ENCODE measurements at places on chromosomes 2 and 18.

- DNase-seq: no peak
These were observed 16.2 kb downstream of the ATF2 start for GRCh38 chr2:175151791-175152190.

DNA sequence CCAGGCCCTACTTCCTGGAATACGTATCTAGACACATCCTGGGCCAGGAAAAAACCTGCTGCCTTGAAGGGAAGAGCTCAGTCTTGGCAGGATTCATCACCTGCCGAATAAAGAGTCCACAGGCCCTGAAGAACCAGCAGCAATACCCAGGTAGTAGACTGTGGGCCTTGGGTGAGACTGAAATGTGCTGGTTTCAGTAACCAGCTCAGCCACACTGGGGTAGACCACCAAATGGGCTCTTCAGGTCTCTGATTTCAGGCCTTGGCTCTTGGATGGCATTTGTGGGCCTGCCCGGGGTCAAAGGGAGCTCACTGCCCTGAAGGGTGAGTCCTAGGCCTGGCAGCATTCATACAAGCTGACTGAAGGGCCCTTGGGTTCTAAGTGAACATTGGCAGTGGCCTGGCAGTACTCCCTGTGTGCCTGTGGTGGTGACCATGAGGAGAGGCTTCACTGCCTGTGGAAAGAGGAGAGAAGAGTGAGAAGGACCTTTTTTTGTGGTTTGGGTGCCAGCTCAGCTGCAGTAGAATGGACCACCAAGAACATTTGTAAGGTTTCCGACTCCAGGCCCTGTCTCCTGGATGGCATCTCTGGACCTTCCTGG lies 175.1 kb downstream of the ANKRD30B start:
- no peak for DNase-seq

DNA sequence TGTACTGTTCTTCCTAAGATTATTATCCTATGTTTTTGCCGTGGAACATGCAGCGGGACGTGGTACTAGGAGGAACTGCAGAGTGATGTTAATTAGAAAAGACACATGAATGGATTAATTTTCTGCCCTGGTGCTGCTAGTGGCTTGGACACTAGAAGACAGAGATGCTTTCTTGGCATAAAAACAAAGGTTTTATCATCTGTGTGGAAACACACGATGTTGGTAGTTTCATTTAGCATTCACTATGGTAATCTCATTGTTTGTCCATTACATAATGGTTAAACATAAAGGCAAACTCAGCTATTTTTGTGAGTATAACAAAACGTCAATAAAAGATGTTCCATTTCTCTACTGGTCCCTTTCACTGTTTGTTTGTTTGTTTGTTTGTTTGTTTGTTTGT lies 22.8 kb downstream of the COL6A3 start:
- DNase-seq: no peak

GRCh38 chr2:135745545-135745944 lies 3.9 kb downstream of the UBXN4 start:
- no peak for DNase-seq

DNA sequence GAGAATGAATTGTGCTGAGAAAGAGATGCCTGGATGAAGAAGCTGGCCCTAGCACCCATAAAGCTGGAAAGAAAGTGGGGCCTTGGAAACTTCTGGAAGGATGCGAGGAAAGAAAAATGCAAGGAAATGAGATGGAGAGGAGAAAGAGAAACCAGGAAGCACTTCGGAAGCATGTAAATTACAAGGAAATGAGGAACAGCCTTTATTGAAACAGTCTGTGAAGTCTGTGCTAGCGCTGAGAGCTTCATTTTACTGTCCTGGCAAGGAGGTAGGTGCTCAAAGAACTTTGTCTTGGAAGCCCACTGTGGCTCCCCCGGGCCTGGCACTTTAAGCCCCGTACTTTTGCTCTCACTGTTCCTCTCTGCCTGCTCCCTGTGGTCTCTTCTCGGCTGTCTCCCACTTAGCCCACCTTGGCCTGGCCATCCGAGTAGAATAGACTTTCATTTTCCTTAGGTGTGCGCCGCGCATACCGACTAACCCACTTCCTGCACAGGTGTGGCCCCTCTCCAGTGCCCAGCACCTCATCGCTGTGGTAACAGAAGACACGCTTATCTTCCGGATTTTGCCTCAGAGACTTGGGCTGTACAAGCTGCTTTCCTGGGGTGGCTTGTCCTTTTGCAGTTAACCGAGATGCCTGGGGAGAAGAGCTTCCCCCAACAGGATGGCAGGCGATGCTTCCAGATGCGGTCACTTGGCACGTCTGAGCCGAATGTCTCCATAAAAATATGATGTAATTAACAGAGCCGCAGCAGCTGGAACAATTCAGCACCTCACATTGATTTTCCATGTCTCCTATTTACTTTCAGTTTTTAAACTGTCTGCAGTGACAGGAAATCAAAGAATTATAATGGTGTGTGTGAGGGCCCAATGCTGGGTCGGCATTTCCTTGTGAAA lies 199.6 kb downstream of the HRH4 start:
- peak; percentile 66 for DNase-seq

DNA sequence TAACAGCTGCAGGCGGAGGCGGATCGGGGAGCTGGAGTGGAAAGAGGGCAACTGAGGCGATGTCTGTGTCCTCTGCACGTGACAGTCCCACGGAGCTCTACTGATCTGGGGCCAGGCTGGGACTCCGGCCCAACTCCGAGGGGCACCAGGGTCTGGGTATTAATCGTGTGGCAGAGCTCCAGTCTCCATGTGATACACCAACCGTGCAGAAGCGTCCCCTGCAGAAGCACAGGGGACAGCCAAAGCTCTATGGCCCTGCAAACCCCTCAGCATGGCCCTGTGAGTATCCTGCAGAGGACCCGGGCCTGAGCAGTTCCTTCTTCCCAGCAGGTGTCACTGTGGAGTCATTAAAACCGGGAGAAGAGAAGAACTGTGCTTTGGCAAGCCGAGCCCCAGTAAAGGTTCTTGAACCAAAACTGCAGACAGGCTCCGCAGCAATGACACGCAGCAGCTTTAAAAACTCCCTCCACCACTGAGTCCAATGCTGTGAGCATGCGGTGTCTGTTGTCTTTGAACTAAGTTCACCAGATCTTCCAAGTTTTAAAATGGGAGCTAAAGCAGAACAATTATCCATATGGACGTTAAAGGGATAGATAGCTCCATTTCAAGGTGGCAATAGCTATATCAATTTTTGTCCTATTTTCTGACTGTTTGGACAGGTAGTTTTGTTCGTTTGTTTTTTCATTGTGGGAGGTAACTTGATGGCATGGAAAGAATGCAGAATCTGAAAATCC lies 79.4 kb downstream of the TMEM182 start:
- DNase-seq: peak; percentile 34

DNA sequence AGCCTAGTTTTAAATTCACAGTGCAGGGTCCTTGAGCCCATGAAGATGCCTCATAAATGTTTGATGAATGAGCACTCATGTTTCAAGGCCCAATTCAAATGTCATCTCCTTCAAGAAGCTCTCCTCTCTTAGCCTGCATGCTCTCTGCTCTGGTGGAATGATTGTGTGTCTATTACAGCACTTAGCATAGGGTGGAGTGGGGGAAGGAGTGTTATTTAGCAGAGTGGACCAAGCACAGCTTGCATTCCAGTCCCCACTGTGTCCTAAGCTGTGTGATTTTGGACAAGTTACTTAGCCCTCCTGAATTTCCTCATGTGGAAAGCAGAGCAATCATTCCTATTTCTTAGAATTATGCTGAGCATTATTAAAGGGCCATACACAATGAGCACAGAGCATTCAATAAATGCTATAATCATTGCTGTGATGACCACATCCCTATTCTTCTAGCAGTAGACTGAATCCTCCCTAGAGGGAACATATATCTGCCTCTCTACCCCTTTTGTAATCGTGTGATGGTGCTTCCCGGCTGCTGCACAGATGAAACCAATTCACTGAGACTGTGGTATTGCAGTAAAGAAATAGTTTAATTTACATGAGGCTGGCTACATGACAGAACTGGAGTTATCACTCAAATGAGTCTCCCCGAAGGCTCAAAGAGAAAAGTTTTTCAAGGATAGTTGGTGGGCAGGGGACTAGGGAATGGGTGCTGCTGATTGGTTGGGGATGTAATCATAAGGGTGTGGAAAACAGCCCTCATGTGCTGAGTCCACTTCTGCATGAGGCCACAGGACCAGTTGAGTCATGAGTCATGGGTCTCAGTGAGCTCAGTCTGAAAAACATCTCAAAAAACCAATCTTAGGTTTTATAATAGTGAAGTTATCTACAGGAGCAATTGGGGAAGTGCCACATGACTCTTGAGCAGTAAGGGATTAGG lies 173.4 kb upstream of the NDUFV2 start:
- no peak for DNase-seq

DNA sequence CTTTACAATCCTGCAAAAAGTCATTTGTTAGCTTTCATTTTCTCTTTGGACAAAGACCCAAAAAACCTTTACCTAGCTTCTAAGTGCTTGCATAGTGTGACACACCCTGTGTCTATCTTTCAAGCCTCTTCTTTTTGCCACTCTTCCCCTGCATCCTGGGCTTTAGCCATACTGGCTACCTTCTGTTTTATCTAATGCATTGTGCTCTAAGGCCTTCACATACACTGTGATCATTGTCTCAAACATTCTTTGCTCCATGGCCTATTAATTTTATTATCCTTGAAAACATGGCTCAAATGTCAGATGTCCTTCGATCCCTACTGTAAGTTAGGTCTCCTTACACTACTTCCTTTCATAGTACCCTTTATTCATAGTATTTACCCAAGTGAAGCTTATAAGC lies 84.4 kb downstream of the PIK3C3 start:
- DNase-seq: no peak

GRCh38 chr2:230053753-230054478 lies 14.8 kb downstream of the SLC16A14 start:
- DNase-seq: no peak

- no peak for DNase-seq
These were observed 4.0 kb upstream of the RMC1 start for GRCh38 chr18:23499291-23499781.

DNA sequence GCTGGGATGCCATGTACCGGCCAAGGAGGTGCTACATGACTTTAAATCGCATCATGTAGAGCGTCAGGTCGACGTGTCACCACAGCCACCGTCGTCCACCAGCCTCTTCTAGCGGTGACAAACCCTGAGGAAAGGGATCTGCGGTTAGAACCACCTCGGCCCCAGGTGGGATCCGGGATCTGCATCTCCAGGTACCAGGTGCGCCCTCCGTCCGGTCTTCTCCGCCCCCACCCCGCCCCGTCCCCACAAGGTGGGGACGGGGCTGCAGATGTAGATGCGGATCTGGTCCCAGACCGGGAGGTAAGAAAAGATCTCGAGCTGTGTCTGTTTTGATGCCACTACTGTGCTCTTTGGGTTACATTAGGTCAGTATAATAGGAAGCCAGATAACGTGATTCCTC lies 38.4 kb downstream of the C1D start:
- DNase-seq: no peak

- no peak for DNase-seq
These were observed 287.0 kb downstream of the NDUFA10 start for GRCh38 chr2:239738159-239738558.

- no peak for DNase-seq
These were observed 49.3 kb upstream of the LAPTM4A start for GRCh38 chr2:20100711-20101110.

DNA sequence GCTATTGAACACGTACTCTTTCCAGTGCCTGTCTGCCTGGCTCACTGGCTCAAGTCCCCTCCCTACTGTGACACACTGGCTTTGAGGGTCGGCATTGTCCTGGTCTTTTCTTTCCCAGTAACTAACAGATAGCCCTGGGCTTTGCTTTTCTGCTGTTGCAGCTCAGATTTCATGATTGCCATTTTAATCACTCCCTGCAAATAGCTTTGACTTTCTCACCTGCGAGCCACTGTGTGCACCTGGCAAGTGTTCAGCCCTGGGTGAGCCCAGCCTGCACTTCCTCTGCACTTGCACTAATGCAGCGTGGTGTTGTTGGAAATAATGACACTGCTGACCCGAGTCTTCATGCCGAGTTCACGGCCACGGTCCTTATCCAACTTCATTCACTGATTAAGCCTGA lies 52.9 kb downstream of the DCDC2C start:
- DNase-seq: no peak

DNA sequence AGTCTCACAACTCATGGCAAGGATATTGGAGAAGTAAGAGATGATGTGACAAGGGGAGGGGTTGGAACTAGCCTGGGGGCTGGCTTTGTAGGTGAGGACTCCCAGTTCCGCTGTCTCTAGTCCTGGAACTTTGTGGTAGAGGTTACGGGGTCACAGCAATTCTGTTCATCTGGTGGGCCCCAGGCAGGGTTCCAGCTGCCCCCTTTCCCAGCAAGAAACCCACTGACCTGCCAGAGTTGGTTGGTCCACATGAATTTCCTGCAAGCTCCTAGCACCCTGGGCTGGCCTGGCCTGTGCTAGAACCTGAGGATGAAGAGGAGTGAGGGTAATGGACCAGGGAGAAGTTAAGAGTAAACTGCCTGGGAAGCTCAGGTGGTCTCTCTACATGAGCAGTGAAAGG lies 41.3 kb downstream of the PSD4 start:
- DNase-seq: no peak

- DNase-seq: no peak
These were observed 3.4 kb downstream of the SERPINB2 start for GRCh38 chr18:63890950-63891304.

- no peak for DNase-seq
These were observed 407.5 kb upstream of the FIGN start for GRCh38 chr2:164143183-164143930.

DNA sequence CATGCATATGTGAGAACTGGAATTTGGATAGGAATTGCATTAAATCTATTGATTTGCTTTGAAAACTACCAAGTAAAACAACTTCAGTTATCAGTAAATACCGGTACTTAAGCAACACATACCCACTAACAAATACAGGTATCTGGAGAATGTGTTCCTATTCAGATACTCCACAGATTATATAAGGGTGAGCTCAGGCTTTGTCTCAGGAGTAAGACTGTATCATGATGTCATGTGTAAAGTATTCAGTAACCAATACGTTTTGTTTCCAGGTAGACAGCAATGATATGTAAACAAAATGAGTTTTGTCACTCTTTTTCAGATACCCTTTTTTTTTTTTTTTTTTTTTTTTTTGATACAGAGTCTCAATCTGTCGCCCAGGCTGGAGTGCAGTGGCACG lies 74.8 kb downstream of the DSC3 start:
- no peak for DNase-seq

DNA sequence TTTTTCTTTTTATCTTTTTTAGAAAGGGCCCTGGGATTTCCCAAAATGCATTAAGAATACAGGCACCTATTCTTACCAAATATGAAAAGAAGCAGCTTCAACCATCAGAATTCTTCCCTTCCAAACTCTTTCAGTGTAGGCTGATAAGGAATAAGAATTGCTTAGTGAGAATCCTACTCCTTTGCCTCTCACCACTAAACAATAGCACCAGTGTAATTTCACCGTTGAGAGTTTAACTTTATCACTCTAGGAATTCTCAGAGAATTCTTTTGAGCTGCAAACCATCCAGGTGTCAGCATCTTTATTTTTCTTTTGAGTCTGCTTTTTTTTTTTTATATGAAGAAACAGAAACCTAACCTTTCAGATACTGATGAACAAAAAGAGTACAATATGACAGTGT lies 194.9 kb downstream of the RIT2 start:
- no peak for DNase-seq

Measured in left ventricle myocardium superior (tissue), 1 donor.